ENCODE measurements at places on chromosomes 2 and 18.

DNA sequence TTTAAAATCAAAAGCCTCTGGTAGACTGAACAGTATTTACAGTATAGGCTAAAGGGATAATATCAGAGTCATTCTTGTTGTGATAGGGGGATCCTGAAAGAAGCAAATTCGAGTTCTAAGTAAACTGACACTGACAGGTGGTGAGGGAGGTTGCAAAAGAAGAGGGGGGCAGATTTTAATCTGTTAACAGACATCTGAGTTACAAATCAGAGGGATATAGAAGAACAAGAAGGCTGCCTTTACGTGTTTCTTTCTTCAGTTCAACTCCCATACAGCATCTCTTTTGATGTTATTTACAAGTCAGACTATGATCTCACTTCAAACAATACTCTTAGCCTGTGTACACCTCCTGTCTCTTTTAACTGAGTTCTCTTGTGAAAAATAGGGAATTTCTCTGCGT lies 16.3 kb upstream of the ITGA4 start:
- DNase-seq, result no peak

GRCh38 chr2:219902891-219903552 lies 275.6 kb downstream of the SLC4A3 start:
- DNase-seq, result no peak

DNA sequence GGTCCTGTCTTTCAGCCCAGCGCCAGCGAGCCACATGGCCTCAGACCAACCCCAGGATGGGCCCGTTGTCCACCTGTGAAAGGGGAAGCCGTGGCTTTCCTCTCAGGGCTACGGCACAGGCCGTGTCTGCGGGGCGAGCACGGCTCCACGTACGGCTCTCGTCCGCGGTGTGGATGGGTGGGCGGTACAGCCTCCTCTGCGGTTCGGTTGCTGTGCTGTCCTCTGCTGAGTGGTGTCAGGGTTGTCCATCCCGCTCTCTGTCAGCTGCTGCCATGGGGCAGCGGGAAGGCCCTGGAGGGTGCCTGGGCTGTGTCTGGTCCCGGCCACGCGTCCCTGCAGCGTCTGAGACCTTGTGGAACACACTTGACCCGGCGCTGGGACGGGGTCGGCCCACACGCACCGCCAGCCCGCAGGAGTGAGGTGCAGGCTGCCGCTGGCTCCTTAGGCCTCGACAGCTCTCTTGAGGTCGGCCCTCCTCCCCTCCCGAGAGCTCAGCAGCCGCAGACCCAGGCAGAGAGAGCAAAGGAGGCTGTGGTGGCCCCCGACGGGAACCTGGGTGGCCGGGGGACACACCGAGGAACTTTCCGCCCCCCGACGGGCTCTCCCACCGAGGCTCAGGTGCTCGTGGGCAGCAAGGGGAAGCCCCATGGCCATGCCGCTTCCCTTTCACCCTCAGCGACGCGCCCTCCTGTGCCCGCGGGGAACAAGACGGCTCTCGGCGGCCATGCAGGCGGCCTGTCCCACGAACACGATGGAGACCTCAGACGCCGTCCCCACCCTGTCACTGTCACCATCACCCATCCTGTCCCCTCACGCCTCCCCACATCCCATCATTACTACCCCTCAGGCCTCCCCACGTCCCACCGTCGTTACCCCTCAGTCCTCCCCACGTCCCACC lies 128.7 kb downstream of the NFATC1 start:
- no peak for DNase-seq

DNA sequence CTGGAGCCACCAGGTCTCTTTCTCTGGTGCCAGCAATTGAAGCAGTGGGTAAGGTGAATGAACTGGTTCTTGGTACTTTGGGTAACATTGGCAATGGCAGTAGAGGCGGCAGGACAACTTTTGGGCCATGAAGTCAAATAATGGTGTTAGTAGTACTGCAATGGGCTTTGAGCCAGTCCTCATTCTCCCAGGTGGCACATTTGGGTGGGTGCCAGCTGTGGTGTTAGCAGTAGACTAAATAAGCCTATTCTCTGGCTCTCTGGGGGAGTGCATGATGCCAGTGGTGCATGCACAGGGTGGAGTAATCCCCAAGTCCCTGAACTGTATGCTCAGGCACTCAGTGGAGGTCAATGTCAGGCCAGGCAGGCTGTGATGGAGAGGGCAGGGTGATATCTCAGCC lies 120.2 kb upstream of the LRRTM4 start:
- no peak for DNase-seq
